NCI-H2081 treated with DMSO at 0.1 percent for 48 hours (cell line): ENCODE measurements at places on chromosomes 13 and 19.
A peak's percentile ranks its signal among the peaks of the same experiment; 100 is the strongest.

DNA sequence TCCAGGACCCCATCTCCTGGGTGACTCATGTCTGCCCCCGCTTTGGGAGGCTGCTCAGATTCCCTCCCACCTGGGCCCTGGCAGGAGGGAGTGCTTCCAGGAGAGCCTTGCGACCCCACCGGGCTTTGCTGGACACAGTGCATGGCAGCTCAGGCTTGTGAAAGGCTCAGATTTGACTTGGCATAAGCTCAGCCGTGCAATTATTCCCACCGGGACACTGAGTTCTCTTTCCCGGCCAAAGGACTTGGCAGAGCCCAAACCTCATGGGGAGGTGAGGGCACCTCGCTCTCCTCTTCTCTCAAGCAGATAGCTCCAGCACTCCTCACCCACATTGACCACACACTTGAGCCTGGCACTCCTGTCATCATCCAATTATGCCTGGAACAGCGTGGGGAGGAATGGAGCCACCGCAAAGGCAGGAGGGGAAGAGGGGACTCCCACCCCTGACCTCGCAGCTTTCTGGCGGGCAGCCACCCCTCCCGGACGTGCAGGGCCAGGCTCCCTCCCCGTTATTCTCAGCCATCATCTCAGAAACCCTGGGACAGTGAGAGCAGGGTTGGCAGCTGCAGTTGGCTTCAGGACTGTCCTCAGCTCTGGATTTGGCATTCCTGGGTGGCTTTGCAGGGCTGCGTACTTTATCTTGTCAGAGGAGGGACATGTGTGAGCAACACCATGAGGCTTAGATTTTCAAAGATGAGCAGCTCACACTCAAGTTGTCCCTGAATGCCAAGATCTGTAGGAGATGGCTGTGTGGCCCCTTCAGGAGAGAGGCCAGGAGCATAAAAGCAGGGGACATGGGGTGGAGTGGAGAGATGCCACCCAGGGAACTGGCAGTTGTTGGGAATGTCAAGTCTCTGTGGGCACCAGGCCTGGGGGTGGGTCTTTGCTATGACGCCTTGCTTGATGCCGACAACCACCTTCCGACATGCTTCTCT, 306.2 kb downstream of the TEX29 start:
- DNase-seq, result no peak

DNA sequence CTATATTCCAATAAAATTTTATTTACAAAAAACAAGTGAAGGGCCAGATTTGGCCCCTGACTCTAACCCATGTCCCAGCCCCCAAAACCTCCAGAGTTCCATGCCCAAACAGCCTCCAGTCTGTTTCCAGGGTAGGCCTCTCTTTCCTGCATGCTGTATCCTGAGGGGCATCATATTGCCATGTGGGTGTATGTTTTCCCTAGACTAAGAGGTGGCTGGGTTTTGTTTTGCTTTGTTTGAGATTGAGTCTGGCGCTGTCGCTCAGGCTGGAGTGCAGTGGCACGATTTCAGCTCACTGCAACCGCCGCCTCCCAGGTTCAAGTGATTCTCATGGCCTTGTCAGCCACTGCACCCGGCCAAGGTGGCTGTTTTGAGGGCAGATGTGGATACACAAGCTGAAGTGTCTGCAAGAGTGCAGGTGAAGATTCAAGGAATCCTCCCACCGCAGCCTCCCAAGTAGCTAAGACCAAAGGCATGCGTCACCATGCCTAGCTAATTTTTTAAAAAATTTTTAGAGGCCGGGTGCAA, 23.6 kb upstream of the LSM14A start:
- DNase-seq, result no peak

DNA sequence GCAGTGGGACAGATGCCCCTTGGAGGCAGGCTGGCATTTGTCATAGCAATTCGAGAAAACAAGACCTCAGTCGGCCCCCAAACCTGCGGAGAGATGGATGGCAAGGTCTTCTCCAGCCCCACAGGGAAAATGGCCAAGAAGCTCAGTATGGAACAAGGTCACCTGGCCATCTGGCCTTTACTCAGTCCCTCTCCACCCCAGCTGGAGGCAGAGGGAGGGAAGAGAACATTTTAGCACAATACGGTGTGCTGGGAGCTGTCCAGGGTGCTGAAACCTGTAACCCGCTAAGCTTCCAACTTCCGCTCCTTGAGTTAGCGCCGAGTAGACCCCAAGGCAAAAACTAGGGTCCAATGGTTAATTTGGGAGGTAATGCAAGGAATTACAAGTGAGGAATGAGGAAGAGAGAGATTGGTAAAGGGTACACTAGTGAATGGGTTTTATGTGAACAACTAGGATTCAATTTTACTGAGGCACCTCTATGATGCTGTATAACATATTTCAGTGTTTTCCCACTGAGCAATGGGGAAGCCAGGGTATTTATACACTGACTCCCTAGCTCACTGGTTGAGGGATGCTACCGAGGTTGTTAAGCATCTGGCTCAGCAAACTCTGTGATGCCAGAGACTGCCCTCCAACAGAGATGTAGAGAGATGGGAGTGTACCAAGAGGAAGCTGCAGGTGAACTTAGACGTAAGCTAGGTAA, 64.3 kb downstream of the CACNA1A start:
- no peak for DNase-seq

DNA sequence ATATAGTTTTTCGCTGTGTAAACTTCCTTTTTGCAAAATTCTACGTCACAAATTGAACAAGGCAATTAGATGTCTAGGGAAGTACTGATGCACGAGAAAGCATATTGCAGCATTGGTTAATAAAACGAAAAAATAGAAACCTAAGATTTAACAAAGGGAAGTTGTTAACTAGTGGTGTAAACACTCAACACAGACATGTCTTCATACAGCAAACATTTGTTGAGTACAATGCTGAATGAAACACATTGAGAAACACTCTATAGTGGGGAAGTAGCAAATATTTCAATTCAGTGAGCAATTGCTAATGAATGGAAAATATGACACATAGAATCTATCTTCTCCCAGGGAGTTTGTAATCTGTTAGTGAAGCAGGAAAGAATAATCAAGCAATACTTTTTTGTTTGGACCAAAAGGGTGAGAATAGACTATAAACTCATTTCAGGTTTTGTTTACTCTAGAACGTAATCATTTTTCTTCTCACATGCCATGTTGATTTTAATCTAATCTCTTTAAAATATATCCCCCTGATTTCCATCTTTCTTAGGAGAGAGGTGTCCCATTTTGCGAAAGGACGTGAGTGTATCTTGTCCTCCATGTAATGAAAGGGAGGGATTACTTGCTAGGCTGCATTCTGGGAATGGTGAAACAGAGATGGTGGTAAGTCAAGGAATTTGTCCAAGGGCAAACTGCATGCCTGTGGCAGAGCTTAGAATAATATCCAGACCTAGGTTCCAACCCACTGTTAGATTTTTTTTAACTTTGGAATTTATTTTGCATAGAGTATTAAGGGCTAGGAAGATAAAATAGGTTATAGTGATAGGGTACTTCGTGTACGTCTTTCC, 1.7 kb upstream of the ANKRD10 start:
- DNase-seq, result no peak

- DNase-seq, result no peak
Observed at GRCh38 chr13:71499944-71500514, 367.0 kb downstream of the DACH1 start.

- no peak for DNase-seq
Observed at GRCh38 chr19:45976178-45976577, 2.5 kb upstream of the NOVA2 start.

- DNase-seq, result no peak
Observed at GRCh38 chr13:41813426-41813825, 147.5 kb downstream of the VWA8 start.

DNA sequence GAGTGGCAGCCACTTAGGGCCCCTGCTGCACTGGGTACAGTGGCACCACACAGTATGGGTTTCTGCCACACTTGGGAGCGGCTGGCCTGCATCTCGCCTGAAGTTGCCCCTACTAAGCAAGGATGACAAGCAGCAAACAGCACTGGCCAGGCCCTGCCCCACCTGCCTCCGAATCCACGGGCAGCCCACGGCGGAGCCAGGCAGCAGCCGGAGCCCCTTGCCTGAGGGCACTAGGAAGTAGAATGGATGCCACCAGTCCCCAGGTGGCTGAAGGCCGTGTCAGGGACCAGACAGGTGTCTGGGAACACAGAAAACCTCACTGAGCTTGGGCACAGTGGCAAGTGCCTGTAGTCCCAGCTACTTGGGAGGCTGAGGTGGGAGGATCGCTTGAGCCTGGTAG, 19.4 kb downstream of the MLLT1 start:
- DNase-seq, result no peak

DNA sequence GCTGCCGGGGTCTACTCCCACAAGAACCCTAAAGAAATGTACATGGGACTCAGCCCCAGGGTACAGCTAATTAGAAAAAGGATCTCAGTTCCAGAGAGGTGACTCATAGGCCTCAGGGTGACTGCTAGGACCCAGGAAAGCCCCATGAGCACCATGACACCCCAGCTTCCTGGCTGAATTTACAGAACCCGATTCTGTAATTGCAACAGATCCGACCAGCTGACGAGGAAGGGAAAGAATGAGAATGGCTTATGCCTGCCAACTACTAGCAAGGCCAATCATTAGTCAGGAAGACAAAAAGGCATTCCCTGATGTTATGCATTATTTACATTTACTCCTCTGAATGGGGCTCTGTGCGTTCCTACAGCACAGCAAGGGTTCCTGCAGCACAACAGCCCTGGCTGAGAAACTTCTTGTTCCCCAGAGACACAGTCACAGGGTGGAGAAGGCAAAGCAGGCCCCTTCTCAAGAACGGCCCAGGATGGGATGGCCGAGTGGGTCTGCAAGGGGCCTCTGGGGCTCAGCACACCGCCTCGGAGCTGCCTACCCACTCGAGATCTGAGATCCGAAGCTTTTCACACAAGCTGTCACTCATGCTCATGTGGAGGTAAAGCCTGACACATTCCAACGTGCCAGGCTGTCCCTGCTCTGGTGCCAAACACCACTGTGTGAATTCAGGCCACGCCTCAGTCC, 27.2 kb downstream of the PBX4 start:
- DNase-seq, result peak; percentile 32

DNA sequence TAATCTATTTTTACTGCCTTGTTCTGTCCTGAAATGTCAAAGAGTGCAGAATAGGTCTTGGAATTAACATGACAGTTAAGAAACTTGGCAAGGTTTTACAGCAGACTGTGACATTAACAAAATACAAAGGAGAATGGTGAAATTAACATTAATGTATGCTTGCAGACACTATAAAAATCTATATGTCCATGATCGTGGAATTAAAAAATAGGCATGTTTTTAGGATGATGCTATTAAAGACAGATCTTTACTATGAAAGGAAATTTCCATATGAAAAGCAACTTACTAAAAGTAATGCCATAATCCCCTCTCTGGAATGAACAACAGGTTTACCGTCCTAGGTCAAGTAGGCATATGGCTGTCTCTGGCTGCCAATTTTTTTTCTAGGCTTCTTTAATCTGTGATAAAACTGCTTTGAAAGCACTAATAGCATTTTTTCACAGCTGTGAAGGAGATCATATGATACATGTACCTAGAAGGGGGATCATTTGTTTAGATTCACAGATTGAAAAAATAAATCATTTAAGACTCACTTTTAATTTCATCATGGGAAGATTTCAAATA, 291.5 kb downstream of the ZNF536 start:
- DNase-seq, result no peak
